Stimulated activated CD8-positive, alpha-beta memory T cell treated with anti-CD3 and anti-CD28 coated beads, Interleukin-7, amount 100 ng/mL, for 24 hours (primary cell): ENCODE measurements at places on chromosomes 12 and 14.

- DNase-seq: no peak
These were observed 434.4 kb downstream of the RGS6 start for GRCh38 chr14:72366619-72367018.

DNA sequence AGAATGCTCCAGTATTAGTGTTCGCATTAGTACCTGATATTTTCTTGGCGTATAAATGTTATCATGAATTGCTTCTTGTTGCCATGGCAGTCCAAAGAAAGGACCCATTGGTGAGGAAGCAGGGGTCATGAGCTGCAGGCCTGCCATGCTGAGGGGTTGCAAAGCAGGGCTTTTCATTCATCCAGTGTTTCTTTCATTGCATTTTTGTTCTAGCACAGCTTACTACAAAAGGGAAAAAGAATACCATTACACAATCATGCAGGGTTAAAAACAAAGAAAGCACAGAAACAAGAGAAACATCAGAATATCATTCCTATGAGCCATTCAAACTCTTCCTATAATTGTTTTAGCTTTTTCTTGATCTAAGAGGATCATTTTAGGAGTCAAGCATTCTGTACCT lies 24.0 kb downstream of the DICER1 start:
- no peak for DNase-seq

- DNase-seq: no peak
These were observed 42.9 kb downstream of the FERMT2 start for GRCh38 chr14:52907949-52908348.

DNA sequence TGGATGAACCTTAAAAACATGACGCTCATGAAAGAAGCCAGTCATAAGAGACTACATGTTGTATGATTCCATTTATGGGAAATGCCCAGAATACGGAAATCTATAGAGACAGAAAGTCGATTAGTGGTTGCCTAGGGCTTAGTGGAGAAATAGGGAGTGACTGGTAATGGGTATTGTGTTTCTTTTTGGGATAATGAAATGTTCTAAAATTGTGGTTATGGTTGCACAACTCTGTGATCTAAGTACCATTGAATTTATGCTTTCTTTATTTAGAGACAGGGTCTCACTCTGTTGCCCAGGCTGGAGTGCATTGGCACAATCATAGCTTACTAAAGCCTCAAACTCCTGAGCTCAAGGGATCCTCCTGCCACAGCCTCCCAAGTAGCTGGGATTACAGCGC lies 8.0 kb downstream of the RBMS2 start:
- DNase-seq: no peak

- no peak for DNase-seq
These were observed 1044.0 kb upstream of the TMEM132C start for GRCh38 chr12:127223011-127223410.

DNA sequence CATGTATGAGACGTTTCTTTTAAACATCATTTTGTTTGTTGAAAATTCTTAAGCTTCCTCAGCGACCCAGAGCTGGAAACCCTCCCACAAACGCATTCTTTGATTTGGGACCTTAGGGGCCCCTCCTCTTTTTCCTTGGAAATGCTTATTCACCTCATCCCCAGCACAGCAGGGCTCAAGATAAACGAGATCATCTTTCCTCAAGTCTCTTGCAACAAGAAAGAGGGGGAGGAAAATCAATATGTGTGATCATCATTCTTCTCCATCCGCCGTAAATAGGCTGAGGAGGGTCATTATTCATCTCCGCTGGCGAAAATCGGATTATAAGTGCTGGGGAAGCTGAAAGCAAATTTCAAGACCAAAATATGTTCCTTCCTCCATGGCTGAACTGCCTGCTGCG lies 1415.2 kb downstream of the AACS start:
- DNase-seq: no peak

DNA sequence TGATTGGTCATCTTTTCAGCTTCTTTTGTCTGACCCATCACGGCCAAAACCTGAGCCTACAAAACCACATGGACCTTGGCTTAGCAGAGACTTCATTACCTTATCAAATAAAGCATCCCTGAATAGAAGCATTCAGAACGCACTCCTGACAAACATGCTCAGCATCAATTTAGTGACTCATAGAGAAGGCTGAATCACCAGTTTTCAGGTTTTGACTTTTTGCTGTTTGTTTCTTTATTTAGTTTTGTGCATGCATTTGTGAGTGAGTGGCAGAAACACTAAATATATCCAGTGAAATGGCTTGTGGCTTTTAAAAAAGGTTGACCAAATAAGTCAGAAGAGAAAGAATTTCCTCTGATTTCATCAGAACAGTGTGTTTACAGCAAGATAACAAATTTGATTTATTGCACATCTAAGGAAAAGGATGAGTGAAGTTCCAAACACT lies 19.0 kb upstream of the OVCH1 start:
- DNase-seq: no peak

- DNase-seq: no peak
These were observed 4.5 kb downstream of the LRCOL1 start for GRCh38 chr12:132605892-132606291.

DNA sequence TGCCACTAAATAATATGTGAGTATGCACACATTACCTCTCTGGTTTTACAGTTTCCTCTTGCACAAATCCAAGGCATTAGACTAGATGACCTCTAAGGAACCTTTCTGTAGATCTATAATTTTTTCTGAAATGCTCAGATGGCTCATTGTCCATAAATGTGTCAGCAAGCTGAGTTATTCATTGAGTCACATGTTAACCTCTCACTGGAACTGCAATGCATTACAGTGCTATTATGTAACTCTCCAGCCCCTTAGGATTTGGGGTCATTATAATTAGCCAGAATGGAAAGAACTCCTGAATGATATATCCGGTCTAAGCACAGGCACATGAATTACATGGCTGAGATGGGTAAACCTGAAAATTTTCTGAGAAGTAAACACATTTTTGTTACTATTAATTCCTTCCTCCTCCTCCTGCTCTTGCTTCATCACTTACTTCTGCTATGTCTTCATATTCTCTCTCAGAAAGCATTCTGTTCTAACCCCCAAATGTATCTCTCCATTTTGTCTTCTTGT lies 20.3 kb upstream of the DRAM1 start:
- DNase-seq: no peak
